Dermis blood vessel endothelial cell (primary cell): ENCODE measurements at places on chromosomes 2 and 18. TPM values are rescaled to one million over a fixed set of nuclear protein-coding genes. Genes with fewer than 3 reads are reported as not detected.

Gene AP1S3
- 1.2 and 4.4 TPM in 2 replicates for total RNA-seq

Gene CASP10
- total RNA-seq, result 68.7 and 94.8 TPM in 2 replicates

Gene TCF23
- total RNA-seq, result not detected in 2 replicates

Gene ALPG
- total RNA-seq, result 0.05 TPM in 1 of 2 replicates, not detected in the other

Gene TMEM214
- total RNA-seq, result 23.5 and 33.4 TPM in 2 replicates

Gene ASB18
- total RNA-seq, result under 0.01 TPM in 1 of 2 replicates, not detected in the other

Gene POTEE
- total RNA-seq, result 0.17 and 0.47 TPM in 2 replicates
